ENCODE measurements at places on chromosomes 12 and 14. TPM values are rescaled to one million over a fixed set of nuclear protein-coding genes. Genes with fewer than 3 reads are reported as not detected.

NAB2 gene
- total RNA-seq, result 60.4 TPM

LRP1 gene
- total RNA-seq, result 769 TPM

RPL10L gene
- not detected for total RNA-seq

SLC11A2 gene
- total RNA-seq, result 173 TPM

TMPRSS12 gene
- total RNA-seq, result not detected

GPR68 gene
- total RNA-seq, result 10.1 TPM

SLC6A12 gene
- total RNA-seq, result not detected

RTL1 gene
- under 0.01 TPM for total RNA-seq

TWF1 gene
- total RNA-seq, result 207 TPM

PAPLN gene
- total RNA-seq, result 4.2 TPM

TMEM253 gene
- not detected for total RNA-seq

CEP83 gene
- total RNA-seq, result 16.5 TPM

NPAS3 gene
- total RNA-seq, result 0.32 TPM

FAR2 gene
- total RNA-seq, result 0.89 TPM

SLC7A8 gene
- 0.89 TPM for total RNA-seq

KCNK13 gene
- 6.1 TPM for total RNA-seq

KLRB1 gene
- not detected for total RNA-seq

ARHGEF25 gene
- 36.2 TPM for total RNA-seq

IRF9 gene
- total RNA-seq, result 30.5 TPM

LBHD2 gene
- not detected for total RNA-seq

KLRK1 gene
- total RNA-seq, result not detected

OTOGL gene
- under 0.01 TPM for total RNA-seq

FZD10 gene
- not detected for total RNA-seq

PLEKHH1 gene
- total RNA-seq, result 1.0 TPM

KRT72 gene
- not detected for total RNA-seq

GAS2L3 gene
- total RNA-seq, result 18.4 TPM

OVCH1 gene
- total RNA-seq, result not detected

TSPAN9 gene
- total RNA-seq, result 49.6 TPM

PLEKHD1 gene
- not detected for total RNA-seq

ZFYVE26 gene
- 22.0 TPM for total RNA-seq

CD27 gene
- not detected for total RNA-seq

MYF5 gene
- total RNA-seq, result not detected

MRPL51 gene
- 97.4 TPM for total RNA-seq

KIF26A gene
- total RNA-seq, result 0.30 TPM

PTHLH gene
- total RNA-seq, result 13.4 TPM

CLEC4A gene
- total RNA-seq, result 0.18 TPM

NEUROD4 gene
- total RNA-seq, result not detected

PTGER2 gene
- 4.8 TPM for total RNA-seq

PRIM1 gene
- total RNA-seq, result 6.8 TPM

AKAP3 gene
- total RNA-seq, result 0.30 TPM

PIGH gene
- total RNA-seq, result 10.2 TPM

HVCN1 gene
- total RNA-seq, result 2.7 TPM

GALNT8 gene
- not detected for total RNA-seq

ASCL1 gene
- total RNA-seq, result not detected

CIDEB gene
- total RNA-seq, result 0.59 TPM

FRS2 gene
- 54.9 TPM for total RNA-seq

OSBPL8 gene
- 97.7 TPM for total RNA-seq

NUAK1 gene
- total RNA-seq, result 75.8 TPM

Data from smooth muscle cell of the umbilical artery (primary cell).